ENCODE measurements at places on chromosomes 1 and 21.

DNA sequence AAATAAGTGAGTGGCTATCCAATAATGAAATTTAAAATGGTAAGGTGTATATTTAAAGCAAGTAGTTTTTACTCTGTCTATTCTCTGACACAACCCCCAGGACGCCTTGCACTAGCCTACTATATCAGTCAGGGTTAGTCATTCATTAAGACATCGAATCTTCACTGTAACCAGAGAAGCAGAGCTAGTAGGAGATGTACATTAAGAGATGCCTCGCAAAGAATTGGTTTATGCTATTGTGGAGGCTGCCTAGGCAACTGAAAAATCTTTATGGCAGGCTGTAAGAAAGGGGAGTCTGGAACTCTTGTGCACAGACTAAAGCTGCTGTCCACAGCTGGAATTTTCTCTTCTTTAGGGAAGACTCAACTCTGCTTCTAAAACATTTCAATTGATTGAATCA is 28.8 kb downstream of the NTNG1 start:
- DNase-seq, result no peak

DNA sequence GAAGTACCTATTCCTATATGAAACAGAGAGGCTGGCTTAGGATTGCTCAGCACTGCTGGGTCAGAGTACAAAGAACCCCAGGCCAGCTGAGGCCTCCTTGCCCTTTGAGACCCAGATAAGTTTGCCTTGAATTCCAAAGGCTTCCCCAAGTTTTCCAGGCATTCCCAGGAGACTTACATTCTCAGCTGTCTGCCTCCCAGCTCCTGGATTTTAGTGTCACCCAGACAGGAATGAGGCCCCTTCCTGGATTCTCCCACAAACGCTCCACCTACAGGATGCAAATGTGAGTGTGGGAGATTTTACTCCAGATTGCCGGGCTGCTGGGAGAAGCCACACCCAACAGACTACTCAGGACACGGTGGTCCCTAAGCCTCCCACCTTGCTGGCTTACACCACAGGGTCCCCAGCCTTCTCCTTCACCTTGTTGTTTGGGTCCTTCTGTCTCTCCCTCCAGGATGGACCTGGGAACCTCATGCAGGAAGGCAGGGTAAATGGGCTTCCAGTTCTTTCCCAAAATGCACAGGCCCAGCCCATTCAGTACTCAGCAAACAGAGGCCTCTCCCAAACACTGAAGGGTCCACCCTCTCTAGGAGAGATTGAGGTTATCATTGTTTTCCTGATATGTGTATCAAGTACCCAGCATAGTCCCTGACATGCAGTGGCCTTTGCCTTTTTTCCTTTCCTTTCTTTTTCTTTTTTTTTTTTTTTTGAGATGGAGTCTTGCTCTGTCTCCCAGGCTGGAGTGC is 10.6 kb downstream of the RHBG start:
- no peak for DNase-seq

DNA sequence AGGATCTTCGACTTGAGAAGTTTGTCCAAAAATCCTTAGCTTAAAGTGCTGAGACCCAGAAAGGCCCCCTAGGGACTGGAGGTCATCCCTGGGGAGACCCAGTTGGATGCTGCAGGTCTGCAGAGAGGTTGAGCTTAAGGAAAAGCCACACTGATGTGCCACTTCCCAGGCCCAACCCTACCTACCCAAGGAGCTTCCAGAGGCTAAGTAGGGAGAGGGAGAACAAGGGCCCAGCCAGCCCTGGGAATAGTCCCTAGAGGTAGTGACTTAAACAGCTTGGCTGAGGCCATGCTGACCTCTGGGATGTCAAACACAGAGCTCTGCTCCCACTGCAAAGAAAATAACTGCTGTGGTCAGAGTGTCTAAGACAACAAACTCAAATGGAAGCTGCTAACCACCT is 693.7 kb downstream of the MATN1 start:
- DNase-seq, result no peak

GRCh38 chr1:92485381-92486250 is 1.1 kb downstream of the GFI1 start:
- DNase-seq, result no peak

- no peak for DNase-seq
Measured at GRCh38 chr1:101148980-101149379, 87.8 kb upstream of the S1PR1 start.

- DNase-seq, result no peak
Measured at GRCh38 chr1:180370597-180370996, 131.8 kb downstream of the ACBD6 start.

DNA sequence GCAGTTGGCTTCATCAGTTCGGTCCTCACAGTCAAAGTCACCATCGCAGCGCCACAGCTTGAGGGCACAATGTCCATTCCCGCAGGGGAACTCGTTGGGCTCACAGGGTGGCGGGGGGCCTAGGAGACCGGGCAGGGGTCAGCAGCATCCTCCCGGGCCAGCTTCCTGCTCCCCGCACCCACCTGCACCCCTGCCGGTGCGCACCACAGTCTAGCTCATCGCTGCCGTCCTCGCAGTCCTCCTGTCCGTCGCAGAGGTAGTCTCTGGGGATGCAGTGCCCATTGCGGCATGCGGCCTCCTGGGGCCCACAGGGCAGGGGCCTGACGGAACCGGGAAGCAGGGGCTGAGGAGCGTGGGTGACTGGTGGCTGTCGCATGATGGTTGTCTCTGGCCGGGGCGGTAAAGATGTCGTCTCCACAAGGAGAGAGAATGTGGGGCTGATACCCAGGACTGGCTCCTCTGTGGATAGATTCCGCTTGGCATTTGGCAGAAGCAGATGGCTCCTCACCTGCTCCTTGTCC is 49.8 kb downstream of the HSPG2 start:
- DNase-seq, result no peak

- no peak for DNase-seq
Measured at GRCh38 chr1:56029319-56030003, 549.9 kb downstream of the PLPP3 start.

- no peak for DNase-seq
Measured at GRCh38 chr1:58909914-58910681, 126.3 kb upstream of the JUN start.

DNA sequence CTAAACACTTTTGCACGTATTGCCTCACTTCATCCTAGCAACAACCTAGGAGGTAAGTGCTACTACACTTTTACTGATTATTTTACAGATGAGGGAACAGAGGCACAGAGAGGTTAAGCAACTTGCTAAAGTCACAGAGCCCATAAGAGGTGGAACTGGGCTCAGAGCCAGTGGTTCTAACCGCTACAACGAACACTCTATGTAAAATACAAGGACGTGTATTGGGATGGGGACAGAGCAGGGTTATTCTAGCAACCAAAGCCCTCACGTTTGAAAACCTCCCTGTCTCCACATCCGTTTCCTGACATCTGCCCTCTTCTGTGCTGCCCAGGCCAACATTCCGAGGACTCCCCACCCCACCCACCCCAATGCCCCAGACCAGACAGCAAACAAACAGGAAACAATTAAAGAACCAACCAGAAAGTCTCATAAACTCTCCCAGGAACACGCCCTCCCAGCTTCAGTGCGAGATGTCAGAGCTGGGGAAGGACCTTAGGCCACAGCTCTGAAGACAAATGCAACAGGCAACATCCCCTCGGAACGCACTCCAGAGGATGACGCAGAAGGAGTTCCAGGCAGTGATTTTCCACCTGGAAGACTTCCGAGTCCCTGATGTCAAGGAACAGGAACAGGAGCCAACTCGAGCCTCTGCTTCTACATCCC is 41.1 kb downstream of the GLIS1 start:
- no peak for DNase-seq

- DNase-seq, result no peak
Measured at GRCh38 chr1:14822493-14822892, 224.0 kb downstream of the KAZN start.

DNA sequence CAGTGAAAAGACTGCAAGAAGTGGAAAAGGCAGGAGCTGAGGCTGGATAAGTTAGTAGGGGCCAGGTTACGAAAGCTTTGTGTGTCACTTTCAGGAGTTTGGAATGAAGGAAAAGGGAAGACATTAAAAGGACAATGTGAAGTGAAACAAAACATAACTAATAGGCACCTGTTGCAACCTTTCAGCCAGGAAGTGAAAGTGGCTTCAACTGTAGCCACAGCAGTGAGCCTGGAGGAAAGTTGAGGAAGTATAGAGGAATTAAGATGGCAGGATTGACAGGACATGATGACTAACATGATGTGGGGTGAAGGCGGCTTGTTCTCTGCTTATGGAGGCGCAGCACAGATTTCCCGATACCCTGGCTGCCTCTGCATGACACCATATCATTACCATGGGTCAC is 68.9 kb downstream of the C4BPA start:
- no peak for DNase-seq

GRCh38 chr1:79629414-79629813 is 622.9 kb upstream of the ADGRL4 start:
- DNase-seq, result no peak

GRCh38 chr1:187648091-187648490 is 819.3 kb downstream of the PLA2G4A start:
- no peak for DNase-seq

DNA sequence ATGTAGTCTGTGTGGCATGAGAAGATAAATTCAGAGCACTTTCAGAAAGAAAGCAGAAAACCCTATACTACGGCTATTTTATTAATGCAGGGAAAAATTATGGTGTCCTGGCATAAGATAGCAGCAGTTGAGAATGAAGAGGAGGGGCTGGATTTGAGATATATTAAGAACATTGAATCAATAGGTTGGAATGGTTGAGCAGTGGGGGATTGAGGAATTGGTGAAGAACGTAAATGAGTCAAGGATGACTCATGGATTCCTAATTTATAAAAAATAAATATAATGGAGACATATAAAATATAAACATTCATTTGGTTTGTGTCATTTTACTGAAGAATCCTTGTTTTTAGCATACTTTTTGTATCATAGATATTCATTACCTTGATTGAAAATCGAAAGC is 234.3 kb upstream of the ADAMTS5 start:
- no peak for DNase-seq

- no peak for DNase-seq
Measured at GRCh38 chr1:97159342-97159741, 437.8 kb downstream of the PTBP2 start.

DNA sequence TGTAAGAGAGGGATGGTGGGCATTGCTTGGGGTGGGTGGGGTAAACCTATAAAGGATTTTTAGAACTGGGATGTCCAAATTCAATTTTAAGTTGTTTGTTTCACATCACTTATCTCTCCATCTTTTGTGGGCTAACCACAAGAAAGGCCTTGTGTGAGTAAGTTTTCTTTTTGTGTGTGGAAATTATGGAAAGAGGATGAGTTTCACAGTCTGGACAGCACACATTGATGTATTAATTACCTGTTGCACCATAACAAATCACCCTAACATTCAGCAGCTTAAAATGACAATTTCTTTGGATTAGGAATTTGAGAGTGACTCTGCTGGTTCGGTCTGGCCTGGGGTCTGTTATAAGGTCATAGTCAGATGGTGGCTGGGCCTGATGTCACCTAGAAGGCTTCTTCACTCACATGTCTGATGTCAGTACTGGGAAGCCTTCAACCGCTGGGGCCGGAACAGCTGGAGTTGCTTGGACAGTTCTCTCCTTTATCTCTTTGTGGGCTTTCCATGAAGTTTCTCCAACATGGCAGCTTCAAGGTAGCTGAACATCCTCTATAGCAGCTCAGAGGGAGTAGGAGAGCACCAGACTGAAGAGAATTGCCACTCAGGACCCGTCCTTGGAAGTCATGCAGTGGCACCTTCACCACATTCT is 2.0 kb upstream of the COL9A2 start:
- DNase-seq, result no peak

DNA sequence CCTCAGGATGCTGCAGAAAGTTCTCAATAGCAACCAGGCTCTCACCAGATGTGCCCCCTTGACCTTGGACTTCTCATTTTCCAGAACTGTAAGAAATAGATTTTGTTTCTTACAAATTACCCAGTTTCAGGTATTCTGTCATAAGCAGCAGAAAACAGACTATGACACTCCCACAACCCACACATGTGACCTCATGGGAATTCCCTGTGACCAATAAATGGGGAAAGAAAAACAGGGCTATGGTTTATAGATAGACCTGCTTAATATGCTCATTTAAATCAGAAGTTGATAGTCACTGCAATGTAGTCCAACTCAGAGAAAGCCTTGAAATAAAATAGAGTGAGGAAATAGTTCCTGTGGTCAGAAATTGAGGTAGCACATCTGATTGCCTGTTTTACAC is 380.9 kb upstream of the PTBP2 start:
- no peak for DNase-seq

DNA sequence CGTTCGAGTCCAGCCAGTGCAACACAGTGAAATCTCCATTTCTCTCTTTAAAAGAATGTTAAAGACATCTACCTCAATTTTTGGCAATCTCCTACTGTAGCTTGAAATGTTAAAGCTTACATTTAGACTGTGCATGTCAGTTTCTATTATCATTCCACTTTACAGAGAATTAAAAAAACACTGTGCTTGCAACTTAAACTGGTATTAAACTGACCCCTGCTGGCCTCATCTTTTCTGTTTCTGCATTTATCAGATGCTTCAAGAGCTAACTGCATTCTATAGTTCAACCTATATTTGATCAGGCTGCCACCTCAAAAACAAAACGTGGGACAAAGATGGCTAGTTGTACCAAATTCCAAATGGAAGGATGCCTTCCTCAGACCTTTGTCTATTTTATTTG is 226.5 kb downstream of the SMYD3 start:
- no peak for DNase-seq
